ENCODE measurements at places on chromosomes 1 and 21.

DNA sequence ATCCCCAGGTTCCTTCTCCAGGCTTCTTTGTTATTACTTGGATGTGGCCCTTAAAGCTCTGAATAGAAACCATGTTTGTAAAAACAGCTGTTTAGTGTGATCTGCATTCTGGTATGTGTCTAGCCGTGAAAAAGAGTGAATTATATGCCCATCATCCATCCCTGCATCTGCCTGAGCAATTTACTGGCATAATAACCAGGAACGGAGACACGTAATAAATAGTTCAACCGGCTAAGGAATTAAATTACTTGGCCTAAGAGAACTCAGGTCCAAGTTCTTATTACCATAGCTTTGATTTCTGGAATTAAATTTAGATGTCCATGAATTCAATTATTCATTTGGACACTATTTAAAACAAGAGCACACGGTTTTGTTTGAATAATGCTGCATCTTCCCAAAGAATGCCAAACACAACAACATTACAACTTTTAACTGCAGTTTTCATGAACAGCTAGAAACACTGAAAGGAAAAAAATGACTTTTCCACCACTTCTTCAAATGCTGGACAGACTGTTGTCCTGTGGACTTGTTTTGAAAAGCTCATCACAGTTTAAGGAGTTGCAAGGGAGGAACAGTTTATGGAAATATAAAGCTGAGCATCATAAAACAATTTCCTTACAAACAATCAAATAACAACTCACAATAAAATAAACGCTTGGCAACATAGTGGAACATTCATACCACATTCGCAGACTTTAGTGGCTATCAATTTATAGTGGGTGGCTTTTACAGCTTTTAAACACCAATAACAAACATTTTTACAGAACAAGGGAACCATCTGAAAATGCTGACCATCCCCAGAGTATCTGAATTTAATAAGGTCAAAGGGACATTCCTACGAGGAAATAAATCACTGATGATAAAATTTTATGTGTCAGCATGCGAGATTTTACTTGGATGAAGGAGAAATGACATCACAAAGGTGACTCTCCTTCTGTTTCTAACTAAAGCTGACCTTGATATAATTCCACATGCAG is 144.7 kb downstream of the APP start:
- no peak for DNase-seq

GRCh38 chr1:53678507-53678906 is 60.5 kb downstream of the GLIS1 start:
- no peak for DNase-seq

DNA sequence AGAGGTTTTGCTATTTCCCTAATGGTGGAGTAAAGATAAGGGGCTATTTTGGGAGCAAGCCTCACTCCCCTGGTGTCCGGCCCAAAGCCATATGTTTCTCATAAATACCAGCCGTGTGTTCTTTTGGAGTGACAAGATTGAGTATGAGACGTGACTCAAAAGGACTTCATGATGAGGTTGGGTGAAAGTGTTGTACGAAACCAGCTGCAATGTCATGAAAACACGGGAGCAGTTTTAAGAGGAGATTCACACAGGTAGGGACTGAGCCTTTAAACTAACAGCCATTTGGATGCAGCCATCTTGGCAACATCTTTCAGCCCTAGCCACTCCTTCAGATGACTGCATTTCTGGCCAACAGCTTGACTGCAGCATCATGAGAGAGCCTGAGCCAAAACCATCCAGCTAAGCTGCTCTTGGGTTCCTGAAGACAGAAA is 532.3 kb upstream of the USP24 start:
- DNase-seq = no peak

DNA sequence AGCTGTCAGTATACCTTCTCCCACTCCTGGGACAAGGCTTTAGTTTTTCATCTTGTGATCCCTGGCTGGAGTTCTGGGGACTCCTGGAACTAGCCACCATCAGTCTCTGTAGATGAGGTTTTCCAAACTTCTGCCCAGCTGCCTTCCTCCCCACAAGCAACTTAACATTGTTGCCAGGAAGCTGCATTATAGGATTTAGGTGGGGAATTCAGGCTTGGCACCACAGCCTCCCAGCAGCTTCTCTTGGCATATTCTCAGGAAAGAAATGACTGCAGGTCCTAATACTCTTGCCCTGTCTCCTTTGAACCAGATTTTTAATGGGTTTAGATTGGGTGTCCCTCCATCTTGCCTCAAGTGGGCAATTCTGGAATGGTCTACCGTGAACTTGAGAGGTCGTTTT is 18.6 kb upstream of the KCNQ4 start:
- DNase-seq = no peak

GRCh38 chr1:234515411-234515810 is 36.4 kb upstream of the TARBP1 start:
- no peak for DNase-seq

DNA sequence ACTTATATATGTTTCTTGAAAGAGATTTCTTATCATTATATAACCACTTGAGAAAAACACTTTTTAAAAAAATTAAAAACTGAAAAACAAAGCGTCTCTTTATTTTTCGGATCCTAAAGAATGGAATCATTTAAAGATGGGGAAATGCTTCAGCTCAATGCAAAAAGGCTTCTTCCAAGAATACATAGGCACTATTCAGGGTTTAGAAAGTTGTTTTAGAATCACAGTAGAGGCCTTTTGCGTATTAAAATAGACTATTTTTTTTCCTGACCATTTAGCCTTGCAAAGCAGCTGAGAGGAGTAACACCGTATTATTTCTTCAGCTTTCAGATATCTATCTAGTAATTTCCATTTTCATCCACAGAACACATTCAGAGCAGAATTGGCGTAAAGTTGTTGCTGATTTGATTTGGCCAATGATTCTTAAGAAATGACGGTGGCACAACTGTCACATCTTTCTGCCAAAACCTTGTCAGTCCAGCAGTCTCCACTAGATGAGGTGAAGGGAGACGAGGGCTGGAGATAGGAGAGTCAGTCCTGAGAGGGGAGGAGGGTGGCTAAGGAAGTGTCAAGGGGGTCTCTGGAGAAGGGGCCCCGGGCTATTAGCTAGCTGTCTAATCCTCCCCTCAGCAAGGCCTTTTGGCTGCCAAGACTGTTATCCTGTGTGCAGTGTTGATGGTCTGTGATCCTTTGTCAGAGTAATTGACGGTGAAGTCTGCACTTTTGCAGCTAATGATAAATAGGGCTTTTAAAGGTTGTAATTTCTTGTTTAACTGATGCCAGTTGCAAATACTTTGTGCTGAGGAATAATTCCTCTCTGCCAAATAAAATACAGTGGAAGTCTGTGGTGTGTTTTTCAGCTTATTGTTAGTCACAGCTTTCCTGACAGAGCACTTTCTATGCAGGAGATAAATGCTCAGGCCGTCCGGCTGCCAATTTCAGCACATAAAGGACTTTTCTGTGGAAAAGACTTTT is 34.7 kb downstream of the PRRX1 start:
- DNase-seq = no peak

GRCh38 chr1:58256041-58256440 is 290.5 kb downstream of the OMA1 start:
- DNase-seq = no peak

- no peak for DNase-seq
Observed at GRCh38 chr1:198444792-198445191, 95.7 kb downstream of the ATP6V1G3 start.

GRCh38 chr1:89908672-89909436 is 86.1 kb upstream of the ZNF326 start:
- no peak for DNase-seq

DNA sequence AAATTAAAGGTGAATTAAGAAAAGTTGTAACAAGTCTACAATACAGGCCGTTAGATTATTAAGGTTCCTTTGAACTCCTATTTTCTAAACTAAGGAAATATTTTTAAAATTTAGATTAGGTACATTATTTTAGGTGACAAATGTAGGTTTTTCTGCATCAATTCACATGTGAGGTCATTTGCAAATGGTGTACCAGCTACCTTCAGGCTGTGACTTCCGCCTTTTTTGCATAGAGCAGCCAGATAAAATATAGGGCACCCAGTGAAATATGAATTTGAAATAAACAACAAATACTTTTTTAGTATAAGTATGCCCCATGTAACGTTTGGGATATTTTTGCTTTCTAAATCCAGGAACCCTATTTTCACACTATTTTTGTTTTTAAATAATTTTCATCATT is 544.0 kb downstream of the LMO4 start:
- no peak for DNase-seq

DNA sequence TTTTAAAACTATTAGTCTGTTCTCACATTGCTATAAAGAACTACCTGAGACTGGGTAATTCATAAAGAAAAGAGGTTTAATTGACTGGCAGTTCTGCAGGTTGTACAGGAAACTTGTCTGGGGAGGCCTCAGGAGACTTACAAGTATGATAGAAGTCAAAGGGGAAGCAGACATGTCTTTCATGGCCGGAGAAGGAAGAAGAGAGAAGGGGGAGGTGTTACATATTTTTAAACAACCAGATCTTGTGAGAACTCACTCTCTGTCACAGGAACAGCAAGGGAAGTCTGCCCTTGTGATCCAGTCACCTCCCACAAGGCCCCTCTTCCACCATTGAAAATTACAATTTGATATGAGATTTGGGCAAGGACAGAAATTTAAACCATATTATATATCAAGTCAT is 55.9 kb downstream of the CLIC4 start:
- no peak for DNase-seq
